ENCODE measurements at places on chromosomes 13 and 19.
A peak's percentile ranks its signal among the peaks of the same experiment; 100 is the strongest.

DNA sequence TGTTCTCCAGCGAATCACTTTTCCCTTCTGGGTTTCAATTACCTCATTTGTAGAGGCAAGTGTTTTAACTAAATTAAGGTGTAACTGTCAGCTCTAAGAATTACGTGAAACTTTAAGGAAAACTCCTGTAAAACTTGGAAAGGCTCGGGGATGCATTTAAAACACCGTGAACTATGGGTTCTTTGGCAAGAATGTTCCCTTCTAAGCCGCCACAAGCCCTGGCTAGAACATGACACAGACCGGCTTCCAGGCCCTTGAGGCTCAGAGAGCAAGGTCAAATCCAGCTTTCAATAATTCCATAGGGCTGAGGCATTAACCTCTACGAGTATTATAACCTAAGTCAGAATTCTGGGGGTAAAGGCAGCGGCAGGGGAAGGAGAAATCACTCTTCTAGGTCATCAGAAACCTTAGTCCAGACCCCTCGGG, 685 bp downstream of the VWA8 start:
- DNase-seq, result no peak

DNA sequence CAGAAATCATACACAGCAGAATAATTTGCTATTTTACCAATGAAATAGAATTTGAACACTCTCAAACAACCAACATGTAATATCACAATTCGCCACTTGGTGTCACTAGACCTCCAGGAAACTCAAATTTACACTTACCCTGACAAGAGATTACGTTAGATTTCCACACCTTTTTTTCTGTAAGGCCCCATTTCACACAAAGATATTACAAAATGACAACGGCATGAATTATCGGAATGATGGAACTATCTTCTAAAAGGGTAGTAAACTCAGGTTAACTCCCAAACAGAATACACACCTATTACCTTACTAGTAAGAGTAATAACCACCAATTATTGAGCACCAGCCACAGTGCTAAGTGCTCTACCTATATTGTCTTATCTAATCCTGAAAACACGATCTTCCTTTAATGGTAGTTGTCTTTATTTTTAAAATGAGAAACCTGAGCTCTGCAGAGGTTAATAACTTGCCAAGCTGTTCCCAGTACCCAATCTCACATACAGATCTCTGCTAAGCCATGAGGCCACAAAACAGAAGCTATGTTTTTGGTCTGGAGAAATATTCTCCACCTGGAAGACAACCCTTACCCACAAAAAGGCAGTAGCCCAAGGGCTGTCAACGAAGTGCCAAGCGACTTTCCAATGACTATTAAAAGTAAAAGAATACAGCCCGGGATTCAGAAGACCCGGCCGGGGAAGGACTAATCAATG, 152.4 kb downstream of the DCLK1 start:
- DNase-seq, result peak; percentile 47

DNA sequence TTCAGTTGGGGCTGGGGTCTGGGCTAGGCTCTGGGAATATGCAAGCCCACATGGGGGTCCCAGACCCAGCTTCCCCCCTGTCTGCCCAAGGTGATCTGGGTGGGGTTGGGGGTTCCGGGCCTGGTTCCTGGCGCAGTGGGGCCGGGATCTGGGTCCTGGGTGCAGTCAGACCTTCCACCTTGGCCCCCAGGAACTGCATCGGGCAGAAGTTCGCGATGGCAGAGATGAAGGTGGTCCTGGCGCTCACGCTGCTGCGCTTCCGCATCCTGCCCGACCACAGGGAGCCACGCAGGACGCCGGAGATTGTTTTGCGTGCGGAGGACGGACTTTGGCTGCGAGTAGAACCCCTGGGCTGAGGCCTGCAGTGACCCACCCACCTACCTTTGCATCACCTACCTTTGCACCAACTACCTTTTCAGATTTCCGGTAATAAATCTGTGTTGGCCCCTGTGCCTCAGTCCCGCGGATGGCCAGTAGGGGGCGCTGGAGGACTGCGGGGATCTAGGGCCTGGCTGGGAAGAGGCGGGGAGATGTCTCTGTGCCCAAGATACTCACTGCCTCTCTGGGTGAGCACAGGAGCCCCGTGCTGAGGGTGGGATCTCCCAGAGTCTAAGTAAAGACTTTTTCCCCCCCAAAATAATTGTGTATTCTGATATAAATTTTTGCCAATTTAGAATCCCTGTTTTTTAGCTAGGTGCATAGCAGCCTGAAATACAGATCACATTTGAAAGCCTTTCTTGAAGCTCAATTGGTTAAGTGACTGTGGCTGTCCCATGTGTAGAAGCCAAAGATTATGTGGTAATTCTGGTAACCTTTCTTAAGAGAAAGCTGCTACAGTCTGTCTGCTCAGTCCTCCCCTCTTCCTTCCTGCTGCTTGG, 11.5 kb upstream of the CYP4F3 start:
- peak; percentile 71 for DNase-seq

GRCh38 chr19:22327321-22327720, 41.1 kb downstream of the ZNF729 start:
- no peak for DNase-seq

GRCh38 chr13:98938801-98939200, 39.1 kb downstream of the DOCK9 start:
- DNase-seq, result no peak

- no peak for DNase-seq
Measured at GRCh38 chr13:35140831-35141230, 198.8 kb downstream of the NBEA start.

DNA sequence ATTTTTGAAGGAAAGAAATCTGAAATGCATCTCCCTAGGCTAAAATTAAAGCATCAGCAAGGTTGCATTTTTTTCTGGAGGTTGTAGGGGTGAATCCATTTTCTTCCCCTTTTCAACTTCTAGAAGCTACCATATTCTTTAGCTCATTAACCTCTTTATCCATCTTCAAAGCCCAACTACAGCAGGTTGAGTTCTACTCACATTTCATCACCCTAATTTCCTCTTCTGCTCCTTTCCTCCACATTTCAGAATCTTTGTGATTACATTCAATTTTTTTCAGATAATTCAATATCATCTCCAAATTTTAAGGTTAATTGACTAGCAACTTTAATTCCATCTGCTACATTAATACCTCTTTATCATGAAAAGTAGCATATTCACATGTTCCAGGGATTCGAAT, 2655.7 kb upstream of the PCDH20 start:
- DNase-seq, result no peak

DNA sequence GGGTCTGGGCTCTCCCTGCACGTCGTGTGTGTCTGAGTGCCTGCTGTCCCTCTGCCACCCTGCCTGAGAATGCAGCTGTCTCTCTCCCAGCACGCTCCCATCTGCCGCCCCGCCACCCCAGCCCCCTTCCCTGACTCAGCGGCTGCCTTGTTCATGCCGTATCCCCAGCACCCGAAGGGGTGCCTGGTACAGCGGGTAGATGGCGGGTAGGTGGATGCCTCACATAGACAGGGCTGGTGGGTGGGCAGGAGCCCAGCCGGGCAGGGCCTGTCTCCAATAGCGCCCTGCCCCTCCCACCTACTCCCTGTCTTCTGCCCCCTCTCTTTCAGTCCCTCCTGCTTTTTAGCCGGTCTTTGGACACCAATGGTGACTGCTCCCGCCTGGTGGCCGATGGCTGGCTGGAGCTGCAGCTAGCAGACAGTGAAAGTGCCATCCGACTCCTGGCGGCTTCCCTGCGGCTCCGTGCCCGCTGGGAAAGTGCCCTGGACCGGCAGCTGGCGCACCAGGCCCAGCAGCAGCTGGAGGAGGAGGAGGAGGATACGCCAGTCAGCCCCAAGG, 30.3 kb downstream of the DHX34 start:
- DNase-seq, result no peak

All from erythroblast (primary cell).